Stimulated activated CD8-positive, alpha-beta memory T cell treated with anti-CD3 and anti-CD28 coated beads, Interleukin-7, amount 100 ng/mL, for 4 hours (primary cell): ENCODE measurements at places on chromosomes 12 and 14.

DNA sequence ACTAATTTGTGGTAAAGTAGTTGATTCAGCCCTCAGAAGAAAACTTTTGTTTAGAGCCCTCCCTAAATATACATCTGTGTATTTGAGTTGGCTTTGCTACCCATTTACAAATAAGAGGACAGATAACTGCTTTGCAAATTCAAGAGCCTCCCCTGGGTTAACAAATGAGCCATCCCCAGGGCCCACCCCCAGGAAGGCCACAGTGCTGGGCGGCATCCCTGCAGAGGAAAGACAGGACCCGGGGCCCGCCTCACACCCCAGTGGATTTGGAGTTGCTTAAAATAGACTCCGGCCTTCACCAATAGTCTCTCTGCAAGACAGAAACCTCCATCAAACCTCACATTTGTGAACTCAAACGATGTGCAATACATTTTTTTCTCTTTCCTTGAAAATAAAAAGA, 2.7 kb downstream of the FZD10 start:
- DNase-seq, result no peak

GRCh38 chr12:6213969-6214368, 13.8 kb downstream of the CD9 start:
- no peak for DNase-seq

GRCh38 chr12:118274066-118274465, 98.6 kb downstream of the TAOK3 start:
- no peak for DNase-seq

DNA sequence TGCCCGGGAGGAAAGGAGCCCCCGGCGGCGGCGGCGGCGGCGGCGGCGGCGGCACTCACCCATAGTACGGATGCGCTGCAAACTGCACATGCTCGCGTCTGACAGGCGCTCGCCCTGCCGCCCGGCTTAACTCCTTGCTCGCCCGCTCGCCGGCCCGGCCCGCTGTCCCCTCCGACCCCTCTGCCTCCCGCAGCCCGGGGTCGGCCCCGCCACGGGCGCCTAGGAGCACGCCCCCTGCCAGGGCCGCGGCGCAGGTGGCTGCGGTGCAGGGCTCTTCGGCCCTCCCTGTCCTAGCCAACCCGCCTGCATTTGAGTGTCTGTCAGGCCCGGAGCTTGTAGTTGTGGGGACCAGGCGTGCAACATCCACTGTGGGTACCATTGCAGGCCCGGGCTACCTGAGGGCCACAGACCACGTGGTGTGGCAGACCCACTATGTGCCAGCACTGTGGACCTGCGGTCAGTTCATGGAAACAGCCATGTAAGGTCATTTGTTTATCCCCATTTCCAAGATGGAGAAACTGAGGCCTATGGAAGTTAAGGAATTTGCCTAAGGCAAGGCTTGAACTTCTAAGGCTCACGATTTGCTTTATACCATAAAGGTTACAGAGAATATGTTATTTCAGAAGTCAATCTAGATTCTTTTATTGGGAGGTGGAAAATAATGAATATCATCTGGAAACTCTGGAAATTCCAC, 17.6 kb upstream of the PLEKHH1 start:
- no peak for DNase-seq

- no peak for DNase-seq
Observed at GRCh38 chr14:52741865-52742264, 11.9 kb downstream of the STYX start.

- no peak for DNase-seq
Observed at GRCh38 chr12:67649261-67649569, 670 bp downstream of the DYRK2 start.

- no peak for DNase-seq
Observed at GRCh38 chr12:110339184-110339952, 58.3 kb downstream of the ATP2A2 start.

DNA sequence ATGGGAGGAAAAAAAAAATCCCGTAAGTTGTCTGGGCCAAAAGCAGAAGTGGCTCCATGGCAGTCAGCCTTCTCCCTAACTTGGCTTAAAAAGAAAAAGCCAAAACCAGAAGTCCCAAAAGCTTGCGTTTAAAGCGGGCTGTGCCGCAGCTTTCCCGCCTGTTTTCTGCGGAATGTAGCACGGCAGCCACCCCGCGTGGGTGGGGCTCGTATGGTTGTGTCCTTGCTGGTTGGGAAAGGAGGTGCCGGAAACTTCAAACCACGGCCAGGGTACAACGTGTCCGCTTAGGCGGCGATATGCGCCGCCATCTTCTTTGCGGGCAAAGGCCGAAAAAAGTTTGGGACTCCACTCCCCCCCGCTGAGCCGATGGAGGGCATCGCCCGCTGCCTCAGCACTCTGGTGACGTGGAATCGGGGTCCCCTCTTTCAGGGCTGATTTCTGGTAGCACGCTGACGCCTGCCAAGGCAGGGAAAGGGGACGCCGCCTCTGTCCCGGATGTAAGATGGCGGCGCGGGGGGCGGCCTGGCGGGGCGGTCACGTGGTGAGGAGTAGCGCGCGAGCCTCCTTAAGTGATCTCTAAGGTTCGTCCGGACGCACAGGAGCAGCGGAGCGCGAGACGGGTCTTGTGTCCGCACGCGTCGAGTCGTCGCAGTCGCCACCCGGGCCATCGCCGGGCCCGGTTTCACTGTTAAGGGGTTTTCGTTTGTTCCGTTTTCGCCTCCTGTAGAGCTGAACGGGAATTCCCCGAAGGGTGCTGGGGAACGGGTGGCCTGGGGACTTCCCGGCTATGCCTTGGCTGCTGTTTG, 135.8 kb downstream of the MON2 start:
- DNase-seq, result peak; percentile 79

GRCh38 chr14:32078023-32078857, 1.1 kb downstream of the ARHGAP5 start:
- DNase-seq, result no peak

- no peak for DNase-seq
Observed at GRCh38 chr14:103533137-103533998, 4.4 kb downstream of the TRMT61A start.

- DNase-seq, result no peak
Observed at GRCh38 chr12:4261655-4262054, 11.9 kb upstream of the CCND2 start.

- no peak for DNase-seq
Observed at GRCh38 chr14:28966416-28967233, 200.0 kb downstream of the FOXG1 start.

DNA sequence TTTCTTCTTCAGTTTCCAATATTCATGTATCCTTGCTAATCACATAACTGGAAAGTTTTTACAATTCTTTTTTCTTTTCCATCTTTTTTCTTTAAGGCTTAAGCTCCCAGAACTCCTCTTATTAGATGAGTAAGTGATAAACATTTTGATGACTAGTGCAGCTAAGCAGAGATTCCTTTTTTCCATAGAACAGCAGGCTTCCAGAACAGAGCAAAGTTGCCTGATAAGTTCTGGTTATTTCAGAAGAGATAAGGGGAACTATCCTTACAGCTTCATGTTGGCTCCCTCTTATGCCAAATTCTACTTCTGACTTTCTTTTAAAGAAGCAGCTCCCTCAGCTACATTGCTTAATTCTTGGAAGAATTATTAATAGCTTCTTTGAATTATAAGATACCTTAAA, 194.7 kb upstream of the FAR2 start:
- DNase-seq, result no peak

GRCh38 chr14:76863724-76864407, 37.7 kb downstream of the LRRC74A start:
- DNase-seq, result no peak

DNA sequence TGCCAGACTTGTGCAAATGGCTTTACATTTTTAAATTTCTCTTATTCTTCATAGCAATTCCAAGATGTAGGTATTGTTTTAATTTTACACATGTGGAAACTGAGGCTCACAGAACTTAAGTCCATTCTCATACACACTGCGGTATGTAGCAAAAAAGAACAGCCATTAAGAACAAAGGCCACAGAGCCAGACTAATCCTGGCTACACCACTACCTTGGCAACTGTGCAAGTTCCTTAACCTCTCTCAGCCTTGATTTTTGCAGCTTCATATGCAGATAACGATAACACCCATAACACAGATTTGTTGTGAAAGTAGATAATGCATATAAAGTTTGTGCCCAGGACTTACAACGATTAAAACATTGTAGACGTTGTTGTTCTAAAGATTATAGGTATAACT, 81.1 kb downstream of the ABCC9 start:
- no peak for DNase-seq

GRCh38 chr12:129670256-129670920, 233.4 kb downstream of the TMEM132D start:
- no peak for DNase-seq

DNA sequence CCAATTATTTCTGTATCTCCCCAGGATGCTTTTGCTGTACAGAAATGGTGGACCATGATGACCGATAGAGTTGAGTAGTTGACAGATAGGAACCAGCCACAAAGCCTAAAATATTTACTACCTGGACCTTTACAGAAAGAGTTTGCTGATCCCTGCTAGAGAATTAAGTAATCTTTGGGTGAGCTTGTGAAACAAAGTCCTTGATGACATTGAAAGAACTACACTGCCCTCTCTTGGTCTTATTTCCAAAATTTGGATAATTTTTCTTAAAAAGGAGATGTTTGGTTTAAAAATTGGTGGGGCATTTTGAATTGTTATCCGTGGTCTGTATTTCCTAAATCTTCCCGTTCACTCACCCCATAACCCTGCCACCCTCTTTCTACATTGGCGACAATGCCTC, 13.7 kb upstream of the TCTN1 start:
- DNase-seq, result no peak

- no peak for DNase-seq
Observed at GRCh38 chr12:131038961-131039950, 85.5 kb downstream of the ADGRD1 start.

GRCh38 chr12:19893514-19893913, 454.2 kb downstream of the AEBP2 start:
- no peak for DNase-seq

GRCh38 chr14:68399971-68400370, 392.9 kb downstream of the ZFP36L1 start:
- DNase-seq, result no peak

GRCh38 chr12:12503384-12504078, 59.1 kb downstream of the DUSP16 start:
- no peak for DNase-seq

DNA sequence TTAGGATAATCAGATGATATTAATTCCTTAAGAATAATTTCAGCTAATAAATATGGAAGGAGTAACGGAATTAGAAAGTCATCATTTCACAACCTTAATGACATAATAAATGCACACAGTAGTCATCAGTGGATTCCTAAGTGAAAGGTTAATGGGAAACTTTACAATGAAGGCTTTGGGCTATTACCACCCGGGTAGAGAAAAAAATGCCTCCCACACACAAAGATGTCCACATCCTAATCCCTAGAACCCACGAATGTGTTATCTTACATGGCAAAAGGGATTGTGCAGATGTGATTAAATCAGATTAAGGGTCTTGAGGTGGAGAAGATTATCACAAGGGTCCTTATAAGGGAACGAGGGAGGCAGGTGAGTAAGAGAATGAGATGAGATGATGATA, 5.6 kb downstream of the TMED10 start:
- DNase-seq, result no peak

DNA sequence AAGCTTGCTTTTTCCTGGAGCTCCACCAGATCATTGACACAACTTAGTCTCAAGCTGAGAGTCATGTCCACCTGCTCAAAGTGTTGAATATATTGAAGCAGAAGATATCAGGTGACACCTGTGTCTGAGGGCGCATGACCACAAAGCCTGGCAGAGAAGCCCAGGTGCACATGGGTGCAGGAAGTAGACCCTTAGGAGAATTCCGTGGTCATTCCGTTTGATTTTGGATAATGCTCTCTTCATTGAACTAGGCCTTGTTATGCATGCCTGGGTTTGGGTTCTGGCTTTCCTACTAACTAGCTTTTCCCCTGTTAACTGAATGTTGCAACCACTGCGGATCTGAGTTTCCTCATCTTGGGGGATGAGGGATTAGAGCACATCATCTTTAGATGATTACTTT, 7.1 kb downstream of the ARHGDIB start:
- DNase-seq, result no peak

DNA sequence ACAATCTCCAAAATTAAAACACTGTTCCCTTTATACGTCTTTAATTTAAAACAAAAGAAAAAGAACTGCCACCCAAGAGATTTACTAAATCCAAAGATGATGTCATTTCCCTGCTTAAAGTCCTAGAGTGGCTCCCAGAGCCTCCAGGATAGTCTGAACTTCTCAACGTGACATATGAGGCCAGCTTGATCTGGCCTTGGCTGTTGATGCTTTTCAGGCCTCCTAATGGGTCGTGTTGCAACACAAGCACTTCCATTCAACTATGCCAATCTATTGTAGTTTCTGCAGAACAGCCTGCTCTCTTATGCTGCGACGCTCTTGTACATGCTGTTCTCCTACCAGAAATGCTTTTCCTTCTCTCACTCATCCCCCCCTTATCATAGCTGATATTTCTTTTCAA, 35.7 kb downstream of the LGR5 start:
- DNase-seq, result no peak

DNA sequence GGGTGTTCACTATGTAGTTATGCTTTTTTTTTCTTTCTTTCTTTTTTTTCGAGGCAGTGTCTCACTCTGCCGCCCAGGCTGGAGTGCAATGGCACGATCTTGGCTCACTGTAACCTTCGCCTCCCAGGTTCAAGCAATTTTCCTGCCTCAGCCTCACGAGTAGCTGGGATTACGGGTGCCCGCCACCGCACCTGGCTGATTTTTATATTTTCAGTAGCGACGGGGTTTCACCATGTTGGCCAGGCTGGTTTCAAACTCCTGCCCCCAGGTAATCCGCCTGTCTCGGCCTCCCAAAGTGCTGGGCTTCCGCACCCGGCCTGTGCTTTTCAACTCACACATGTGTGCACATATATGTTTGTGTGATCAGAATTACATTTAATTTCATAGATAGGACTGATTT, 38.9 kb upstream of the AMN start:
- no peak for DNase-seq

- no peak for DNase-seq
Observed at GRCh38 chr14:93329965-93330608, 2.7 kb downstream of the BTBD7 start.

DNA sequence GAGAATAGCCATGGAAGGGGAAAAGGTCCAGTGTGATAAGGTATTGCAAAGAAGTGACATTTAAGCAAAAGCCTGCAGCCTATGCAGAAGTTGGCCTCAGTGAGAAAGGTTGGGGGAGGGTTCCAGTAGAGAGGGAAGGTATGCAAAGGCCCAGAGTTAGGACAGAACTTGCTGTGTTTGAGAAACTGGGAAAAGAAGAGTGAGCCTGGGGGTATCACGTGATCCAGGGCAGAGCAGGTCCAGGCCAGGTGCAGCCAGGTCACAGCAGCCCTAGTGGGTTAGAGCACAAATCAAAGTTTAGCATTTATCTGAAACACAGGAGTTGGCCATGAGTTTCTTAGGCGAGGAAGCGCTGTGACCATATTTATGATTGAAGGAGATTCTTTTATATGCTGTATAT, 1.6 kb downstream of the SERPINA5 start:
- no peak for DNase-seq
